ENCODE measurements at places on chromosomes 6 and 20.

DNA sequence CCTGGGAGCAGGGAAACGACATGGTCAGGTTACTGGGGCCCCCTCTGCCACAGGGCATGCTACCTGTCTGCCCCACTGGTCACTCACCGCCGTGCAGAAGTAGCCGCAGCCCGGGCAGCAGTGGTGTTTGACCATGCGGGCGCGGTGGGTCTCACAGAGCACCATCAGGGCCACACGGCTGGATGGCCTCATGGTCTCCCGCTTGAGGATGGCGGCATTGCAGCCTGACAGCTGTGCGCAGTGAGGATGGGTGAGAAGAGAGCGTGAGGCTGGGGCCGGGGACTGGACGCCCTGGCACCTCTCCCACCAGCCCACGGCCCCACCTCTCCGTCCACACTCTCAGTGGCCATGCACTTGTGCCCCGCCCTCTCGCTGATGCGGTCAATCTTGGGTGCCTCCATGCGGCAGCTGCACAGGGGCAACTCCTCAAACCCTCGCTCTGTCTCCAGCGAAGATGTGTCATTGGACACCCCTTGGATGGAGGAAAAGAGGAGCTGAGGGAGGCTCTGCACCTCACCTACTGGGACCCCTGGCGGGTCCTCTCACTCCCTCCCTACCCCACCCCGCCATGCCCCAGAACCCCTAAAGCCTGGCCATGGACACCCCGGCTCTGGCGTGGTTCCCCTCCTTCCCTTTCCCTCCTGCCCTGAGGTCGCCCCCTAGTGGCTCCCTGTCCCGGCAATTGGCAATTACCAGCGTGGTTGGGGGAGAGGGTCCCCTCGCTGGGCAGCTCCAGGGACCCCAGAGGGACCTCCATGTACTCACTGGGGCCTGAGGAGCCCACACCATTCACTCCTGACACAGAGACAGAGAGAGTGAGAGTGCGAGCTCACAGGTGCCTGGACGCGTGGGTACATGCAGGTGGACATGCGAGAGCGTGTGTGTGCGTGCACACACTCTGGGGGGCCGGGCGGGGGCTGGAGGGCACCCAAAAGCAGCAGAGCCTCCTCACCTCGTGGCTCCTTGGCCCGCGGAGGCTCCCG lies 8.9 kb downstream of the EHMT2 start:
- peak; percentile 22 for DNase-seq

GRCh38 chr6:122702841-122703240 lies 76.7 kb upstream of the FABP7 start:
- DNase-seq = no peak

- no peak for DNase-seq
These were observed 114.5 kb upstream of the SLC22A16 start for GRCh38 chr6:110590821-110591351.

DNA sequence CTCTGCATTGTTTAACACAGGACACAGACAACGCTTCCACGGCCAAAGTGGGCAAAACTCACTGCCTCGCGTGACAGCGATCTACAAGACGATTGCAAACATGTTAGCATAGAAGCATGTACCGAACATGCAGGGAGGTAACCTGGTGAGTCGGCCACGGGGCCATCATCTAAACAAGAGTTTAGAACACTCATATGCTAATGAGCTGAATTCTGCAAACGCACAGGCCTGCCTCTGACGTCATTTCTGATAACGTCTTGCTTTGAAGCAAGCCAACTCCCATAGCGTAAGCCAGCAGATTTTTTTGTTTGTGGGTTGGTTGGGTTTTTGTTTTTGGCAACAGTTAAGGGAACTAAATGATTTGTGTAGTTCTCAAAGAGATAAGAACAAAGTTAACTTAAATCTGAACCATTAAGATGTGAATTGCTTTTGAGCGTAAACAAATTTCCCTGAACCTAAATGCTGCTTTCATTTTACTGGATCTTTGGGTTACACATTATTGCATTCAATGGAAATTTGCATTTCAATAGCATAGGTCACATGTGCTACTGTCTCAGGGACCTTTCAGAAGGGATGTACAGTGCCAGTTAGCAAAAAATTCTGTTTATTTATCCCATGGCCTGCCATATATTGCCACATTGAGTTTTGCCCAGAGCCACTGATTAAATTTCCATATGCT lies 184.5 kb upstream of the PDE10A start:
- DNase-seq = no peak

- DNase-seq = no peak
These were observed 28.1 kb upstream of the PNPLA1 start for GRCh38 chr6:36241728-36242127.

GRCh38 chr6:77457720-77458349 lies 5.5 kb downstream of the HTR1B start:
- DNase-seq = no peak

GRCh38 chr20:36181934-36182603 lies 27.5 kb downstream of the EPB41L1 start:
- no peak for DNase-seq

DNA sequence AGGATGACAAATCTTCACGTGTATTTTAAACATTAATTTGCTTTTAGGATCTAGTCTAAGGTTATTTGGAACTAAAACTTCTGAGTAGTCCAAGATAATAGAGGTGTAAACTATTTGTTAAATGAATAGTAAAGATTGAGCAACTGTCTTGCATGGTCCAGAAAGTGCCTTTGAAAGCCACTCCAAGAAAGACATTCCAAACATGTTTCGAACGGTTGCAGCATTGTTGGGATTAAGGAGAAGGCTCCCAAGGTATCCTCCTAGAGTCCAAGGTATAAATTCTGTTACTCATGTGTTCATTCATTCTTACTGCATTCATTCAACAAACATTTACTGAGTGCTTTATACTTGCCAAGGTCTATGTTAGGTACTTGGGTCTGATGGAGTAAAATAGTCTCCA lies 28.8 kb upstream of the MYLK2 start:
- DNase-seq = no peak

Measured in stimulated activated CD8-positive, alpha-beta memory T cell treated with anti-CD3 and anti-CD28 coated beads, Interleukin-2, amount 100 ng/mL, for 1 hour (primary cell).